Right hindlimb (tissue), 1 donor: ENCODE measurements at places on chromosomes 1 and 21.

GRCh38 chr1:91440847-91441246, 36.2 kb upstream of the HFM1 start:
- DNase-seq = no peak

GRCh38 chr1:109160071-109160840, 46.3 kb downstream of the ELAPOR1 start:
- no peak for DNase-seq

DNA sequence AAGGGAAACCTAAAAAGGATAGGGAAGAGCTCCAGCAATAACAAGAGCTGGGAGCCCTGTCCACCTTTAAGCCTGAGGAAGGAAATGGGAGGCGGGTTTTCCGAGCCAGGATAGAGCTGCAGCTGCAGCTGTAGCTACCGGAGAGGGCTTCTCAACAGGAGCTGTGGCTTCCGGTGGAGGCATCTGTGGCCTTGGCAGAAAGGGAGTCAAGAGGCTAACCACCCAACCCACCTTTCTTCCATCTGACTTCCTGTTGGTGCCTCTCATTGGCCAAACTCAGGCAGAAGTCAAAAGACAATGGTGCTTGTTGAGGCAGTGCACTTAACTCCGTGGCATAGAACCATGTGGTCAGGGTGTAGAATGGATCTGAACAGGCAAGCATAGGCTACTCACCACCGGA, 313.1 kb upstream of the DAB1 start:
- no peak for DNase-seq

DNA sequence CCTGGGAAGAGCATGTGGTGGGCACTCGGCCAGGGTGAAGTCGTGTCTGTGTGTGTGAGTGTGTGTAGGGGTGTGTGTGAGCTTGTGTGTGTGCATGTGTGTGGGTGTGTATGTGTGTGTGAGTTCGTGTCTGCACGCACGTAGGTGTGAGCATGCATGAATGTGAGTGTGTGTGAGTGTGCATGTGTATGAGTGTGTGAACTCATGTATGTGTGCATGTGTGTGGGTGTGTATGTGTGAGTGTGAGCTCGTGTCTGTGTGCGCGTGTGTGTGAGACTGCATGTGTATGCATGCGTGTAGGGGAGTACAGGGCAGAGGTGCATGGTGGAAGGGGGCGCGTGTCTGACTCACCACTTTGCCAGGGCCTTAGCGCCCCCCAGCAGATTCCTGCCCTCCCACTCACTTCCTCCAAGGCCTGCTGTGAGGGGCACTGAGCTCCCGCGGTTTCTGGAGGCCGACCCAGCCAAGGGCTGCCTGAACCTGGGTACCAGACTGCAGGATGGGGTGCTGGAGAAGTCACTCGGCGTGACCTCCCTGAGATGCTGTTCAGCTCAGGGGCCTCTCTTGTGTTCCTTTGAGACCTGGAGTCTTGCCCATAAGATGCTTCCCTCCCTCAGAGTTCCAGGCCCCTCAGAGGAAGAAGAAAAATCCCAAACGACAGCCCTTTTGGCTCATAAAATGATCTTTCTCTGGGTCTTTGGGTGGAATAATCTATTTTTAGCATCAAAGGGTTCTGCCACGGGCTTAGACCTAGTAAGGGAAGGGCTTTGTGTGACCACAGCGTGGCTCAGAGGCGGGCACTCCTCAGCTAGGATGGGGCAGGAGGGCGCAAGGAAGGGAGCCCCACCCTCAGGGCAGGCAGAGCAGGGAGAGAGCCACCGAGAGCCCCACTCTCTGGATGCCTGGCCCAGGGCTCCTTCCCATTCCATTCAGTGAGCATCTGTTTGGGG, 41.1 kb upstream of the RUNX3 start:
- no peak for DNase-seq

GRCh38 chr21:29627905-29628304, 311.9 kb downstream of the GRIK1 start:
- no peak for DNase-seq

DNA sequence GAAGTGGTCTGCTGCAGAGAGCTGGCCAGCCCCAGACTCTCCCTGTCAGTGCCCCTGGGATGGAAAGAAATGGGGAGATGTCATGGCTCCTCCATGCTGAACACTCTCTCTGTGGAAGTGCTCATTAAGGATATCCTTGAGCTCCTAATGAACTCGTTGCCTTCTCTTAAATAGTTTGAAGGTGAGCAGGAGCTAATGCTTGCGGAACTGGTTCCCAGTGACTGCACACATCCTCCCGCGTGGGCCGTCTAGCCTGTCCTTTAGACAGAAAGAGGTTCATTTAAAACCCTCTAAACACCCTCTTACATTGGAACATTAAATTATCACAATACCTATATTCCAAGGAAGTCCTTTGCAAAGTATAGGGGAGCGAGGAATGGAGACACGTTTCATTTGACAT, 5.9 kb upstream of the WDR64 start:
- DNase-seq = no peak

GRCh38 chr1:50332941-50333594, 90.2 kb downstream of the DMRTA2 start:
- DNase-seq = peak; percentile 65

GRCh38 chr1:160284220-160284781, 632 bp downstream of the PEX19 start:
- peak; percentile 29 for DNase-seq

GRCh38 chr1:194361374-194362131, 1175.1 kb upstream of the B3GALT2 start:
- DNase-seq = no peak

DNA sequence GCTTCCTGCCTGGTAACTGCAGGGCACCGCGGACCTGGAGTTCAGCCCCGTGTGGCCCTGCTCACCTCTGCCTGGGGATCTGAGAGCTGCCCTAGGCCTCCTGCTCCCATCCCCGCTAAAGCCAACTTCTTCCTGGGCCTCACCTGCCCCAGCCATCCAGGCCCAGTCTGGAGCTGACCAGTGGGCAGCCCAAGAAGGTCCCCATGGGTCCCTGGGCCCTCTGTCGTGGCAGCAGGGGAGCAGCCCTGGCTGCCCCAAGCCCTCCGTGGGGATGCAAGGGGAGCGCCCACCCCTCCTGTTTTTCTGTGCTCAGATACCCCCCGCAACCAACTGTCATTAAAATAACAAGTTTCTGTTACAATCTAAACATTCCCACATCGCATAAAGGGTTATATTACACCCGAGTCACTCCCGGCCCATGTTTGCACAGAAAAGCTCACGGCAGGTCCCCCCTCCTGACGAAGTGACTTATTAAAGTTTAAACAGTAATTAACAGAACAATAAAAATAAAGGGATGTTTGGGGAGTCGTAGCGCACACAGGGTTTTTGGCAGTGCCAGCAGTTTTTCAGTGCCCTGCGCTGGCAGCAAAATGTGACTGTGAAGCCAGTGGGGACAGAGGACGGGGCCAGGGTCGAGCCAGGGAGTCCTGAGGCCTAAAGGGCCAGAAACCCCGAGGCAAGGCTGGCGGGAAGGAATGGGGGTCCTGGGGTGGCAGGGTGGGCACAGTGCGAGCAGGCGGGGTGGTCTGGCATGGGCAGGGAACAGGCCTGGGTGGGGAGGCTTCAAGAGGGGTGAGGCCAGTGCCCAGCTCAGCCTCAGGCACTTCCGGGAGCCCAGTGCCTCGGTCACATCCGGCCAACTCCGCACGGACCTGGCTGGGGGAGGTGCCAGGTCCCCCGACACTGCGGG, 121.5 kb downstream of the CASZ1 start:
- no peak for DNase-seq

GRCh38 chr1:5119366-5120234, 465.2 kb downstream of the AJAP1 start:
- no peak for DNase-seq

DNA sequence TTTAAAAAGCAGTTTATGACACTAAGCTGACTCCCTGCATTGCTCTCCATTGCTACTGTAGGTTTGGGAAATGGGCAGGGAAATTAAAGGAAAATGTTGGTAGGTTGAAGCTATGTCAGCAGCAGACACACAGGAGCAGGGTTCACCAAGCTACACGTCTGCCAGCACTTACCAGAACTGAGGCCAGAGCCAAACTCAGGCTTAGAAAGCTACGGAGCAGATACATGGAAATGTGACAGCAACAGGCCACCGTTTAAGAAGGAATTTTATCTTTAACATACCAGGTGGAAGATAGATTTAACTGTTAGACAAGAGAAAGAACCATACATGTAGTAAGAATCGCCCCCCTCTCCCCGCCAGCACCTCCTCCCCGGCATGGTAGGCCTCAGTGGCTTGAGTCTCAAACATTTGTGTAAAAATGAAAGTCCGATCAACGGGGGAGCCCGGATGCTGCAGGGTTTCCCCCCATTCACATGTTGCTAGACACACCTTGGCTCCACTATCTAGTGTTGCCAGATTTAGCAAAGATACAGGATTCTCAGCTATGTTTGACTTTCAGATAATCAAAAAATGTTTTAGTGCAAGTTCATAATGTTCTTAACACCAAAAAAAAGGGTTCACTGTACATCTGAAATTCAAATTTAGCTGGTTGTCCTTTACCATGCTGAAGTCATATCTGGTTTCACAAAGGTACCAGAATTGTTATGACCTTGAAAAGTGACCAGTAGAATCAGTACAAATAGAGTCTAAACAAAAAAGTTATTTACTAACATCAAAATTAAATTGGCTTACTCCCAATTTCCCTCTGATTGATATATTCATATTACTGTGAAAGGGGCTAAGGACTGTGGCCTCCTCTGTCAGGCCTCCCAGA, 6.7 kb downstream of the OR2T11 start:
- no peak for DNase-seq

DNA sequence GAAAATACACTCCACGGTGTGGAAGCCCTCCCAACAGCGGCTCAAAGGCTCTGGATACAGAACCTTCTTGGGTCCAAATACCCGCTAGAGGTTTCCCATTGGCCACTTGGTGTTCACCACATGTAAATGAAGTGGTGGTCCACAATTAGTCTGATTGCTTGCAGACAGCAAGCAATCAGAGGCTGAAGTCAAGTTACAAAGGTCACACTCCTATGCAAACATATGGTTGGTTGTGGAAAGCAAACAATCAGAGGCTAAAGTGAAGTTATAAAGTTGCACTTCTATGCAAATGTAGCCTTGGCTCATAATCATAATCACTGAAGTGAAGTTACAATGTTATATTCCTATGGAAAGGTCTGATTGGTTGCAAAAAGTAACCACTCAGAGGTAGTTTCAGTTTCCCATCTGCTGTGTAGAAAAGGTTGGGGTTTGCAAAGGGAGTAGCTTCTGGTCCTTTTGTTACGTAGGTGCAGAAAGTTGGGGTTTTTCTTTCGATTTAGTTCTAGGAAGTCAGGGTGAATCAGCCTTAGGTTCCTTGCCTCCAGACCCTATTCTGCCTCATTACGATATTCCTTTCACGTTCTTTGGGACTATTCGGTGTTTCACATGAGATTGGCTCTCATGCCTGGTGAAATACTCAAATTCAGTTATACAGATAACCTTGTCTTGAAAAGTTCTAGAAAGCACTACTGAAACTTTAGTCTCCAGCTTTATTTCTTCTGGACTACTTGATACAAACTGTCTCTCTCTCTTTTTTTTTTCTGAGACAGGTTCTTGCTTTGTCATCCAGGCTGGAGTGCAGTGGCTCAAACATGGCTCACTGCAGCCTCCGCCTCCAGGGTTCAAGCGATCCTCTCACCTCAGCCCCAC, 36.7 kb upstream of the MTF2 start:
- no peak for DNase-seq

DNA sequence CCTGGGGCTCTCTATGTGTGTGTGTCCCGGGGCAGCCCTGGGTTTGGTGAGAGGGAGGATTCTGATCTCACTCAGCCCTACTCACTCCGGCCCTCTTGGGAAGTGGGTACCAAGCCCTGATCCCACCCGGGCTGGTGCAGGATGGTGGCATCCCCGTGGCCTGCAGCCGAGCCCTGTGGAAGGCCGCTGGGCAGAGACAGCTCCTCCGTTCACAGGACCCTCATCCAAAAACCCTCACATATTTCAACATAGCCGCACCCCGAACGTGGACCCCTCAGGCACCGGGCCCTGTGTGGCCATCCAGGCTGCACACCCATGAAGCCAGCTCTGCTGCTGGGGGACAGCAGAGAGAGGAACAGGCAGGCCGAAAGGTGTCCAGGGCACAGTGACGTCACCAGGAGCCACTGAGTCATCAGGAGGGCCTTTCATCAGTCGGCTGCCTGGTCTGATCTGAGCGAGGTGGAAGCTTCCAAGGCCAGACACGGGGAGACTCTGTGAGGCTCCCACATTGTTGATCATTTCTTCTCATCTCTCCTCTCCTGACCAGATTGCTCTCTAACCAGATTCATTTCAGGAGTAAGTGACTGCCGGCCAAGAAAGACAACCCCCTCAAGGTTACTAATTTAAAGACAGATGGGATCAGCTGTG, 16.2 kb upstream of the GPR157 start:
- no peak for DNase-seq

- DNase-seq = no peak
These were observed 30.1 kb downstream of the CDCA8 start for GRCh38 chr1:37722181-37723071.

DNA sequence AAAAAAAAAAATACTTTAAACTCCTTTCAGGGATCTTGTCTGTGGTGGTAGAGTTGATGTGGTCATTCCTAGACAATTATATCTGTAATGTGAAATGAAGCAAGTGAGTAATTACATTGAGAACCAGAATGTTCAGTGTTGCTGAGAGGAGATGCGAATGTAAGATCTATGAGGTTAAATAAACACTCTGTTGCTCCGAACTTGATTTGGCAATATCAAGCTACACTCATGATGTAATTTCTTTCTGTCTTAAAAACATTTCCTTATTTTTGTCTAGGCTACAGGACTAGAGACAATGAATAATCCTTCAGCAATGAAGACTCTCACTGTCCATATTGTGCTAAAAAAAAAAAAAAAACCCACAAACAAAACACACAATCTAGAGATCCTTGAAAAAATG, 63.1 kb upstream of the IGSF5 start:
- no peak for DNase-seq

- no peak for DNase-seq
These were observed 96.9 kb downstream of the COP1 start for GRCh38 chr1:176110203-176110602.

GRCh38 chr1:97041026-97041425, 319.4 kb downstream of the PTBP2 start:
- no peak for DNase-seq

GRCh38 chr1:21042929-21043605, 133.6 kb downstream of the EIF4G3 start:
- no peak for DNase-seq

DNA sequence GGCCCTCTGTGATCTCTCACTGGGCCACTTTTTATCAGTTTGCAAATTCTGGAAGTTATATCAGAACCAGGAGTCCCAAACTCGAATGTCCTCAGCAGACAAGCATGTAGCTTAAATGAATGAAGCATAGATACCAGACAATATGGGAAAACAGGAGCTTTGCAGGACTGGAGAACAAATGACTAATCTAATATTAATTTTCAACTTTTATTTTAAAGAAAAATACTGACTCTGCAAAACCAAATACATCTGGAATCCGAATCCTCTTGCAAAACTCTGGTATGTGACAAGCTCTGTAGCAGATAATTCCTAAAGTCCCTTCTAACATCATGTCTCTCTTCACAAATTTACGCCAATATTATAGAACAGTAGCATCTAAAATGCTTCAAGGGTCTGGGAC, 427.4 kb downstream of the TTLL7 start:
- DNase-seq = no peak

GRCh38 chr1:183778568-183779433, 26.1 kb upstream of the RGL1 start:
- DNase-seq = no peak

GRCh38 chr1:42947965-42948732, 10.5 kb downstream of the SLC2A1 start:
- DNase-seq = peak; percentile 11

- no peak for DNase-seq
These were observed 11.7 kb upstream of the HES5 start for GRCh38 chr1:2541619-2542245.
